ENCODE measurements at places on chromosomes 5 and 9.
A peak's percentile ranks its signal among the peaks of the same experiment; 100 is the strongest.

DNA sequence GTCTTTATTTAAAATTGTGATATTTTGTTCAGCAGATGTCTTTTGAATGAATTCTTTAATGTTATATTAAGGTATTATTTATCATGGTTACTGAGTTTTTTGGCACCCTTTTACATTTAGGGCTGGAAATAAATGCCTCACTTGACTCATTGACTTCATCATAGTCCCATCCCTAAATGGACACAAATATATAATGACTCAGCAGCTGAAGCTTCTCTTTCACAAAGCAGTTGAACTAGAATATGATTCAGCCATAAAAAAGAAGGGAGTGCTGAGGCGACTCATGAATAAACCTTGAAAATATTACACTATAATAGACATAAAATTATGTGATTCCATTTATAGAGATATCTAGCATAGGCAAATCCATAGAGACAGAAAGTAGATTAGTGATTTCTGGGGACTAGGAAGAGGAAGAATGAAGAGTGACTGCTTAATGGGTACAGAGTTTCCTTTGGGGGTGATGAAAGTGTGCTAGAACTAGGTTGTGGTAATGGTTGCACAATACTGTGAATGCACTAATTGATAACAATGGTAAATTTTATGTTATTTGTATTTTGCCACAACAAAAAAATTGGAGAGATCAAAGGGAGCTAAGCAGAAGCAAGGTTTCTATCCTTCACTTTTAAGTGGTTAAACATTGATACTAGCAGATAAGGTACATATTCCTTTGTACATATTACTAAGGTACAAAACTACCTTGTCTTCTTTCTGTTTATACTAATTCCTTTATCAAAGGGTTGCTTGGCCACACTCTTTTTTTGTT is 449.6 kb downstream of the NTRK2 start:
- DNase-seq = no peak

DNA sequence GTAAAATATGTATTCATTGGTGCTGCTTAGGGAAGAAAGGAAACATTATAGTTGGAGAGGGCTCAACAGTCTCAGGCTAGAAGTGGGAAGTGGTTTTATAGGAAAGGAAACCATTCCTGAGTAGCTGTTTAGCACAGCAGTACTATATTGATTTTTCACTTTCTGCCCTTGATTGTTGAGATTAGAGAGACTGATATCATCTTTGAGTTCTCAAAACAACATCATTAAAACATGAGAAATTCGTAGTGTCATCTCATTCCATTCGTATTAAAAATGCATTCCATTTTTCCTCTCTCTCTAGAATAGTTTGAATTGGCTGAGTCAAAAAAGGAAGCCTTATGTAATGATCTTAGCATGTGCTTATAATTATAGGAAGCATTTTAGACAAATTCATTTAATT is 14.1 kb downstream of the POLR3G start:
- DNase-seq = no peak

DNA sequence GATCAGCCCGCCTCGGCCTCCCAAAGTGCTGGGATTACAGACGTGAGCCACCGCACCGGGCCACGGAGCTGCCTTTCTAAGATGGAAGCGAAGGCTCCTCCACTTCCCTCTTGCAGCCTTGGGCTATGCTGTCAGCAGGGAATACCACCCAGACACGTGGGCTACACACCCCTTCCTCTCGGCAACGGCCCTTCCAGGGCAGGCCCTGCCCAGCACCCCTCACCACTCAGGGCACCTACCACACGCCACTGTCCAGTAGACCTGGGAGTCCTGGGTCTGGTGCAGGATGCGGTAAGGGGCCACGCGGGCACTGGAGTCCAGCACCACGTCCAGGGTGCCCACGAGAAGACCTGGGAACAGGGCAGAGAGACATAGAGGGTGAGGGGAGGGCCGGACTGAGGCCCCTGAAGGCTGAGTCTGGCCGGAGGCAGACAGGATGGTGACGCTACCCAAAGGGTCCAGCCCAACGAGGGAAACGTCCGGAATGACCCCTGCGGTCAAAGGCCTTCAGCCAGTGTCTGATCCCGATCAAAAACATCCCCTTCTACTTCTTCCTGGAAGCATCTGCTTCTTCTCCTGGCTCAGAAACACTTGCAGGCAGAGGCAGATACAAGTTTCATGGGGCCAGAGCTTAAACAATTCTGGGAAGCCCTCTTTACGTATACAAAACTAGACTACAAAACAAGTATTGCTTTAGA is 3.1 kb downstream of the TBC1D9B start:
- DNase-seq = no peak

DNA sequence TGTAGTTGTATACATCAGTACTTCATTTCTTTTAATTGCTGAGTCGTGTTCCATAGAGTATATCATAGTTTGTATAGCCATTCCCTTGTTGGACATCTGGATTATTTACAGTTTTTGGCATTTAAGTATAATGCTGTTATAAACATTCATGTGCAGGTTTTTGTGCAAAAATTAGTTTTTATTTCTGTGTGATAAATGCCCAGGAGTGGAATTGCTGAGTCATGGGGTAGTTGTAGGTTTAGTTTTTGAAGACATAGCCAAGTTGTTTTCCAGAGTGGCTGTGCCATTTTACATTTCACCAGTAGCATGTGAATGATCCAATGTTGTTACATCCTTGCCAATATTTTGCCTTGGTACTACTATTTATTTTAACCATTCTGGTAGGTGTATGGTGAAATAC is 12.5 kb downstream of the ZNF354B start:
- no peak for DNase-seq

- DNase-seq = no peak
Measured at GRCh38 chr9:21967702-21968101, 26.5 kb downstream of the CDKN2A start.

DNA sequence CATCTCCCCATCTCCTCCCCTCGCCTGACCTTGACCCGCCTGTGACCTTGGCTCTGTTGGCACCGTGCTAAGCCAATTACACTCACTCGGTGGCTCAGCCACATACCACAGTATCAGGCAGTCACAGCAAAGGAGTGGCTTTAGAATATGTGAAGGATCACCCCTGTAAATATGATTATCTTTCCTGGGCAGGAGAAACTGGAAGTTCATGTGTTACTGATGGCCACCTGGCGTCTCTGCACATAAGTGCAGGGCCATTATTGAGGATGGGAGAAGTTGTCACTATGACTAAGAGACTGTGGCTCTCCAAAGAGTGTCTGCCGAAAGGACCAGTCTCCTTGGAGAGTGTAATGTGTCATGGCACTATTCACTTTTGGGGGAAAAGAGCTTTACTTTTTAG is 116.9 kb upstream of the S1PR3 start:
- DNase-seq = no peak

DNA sequence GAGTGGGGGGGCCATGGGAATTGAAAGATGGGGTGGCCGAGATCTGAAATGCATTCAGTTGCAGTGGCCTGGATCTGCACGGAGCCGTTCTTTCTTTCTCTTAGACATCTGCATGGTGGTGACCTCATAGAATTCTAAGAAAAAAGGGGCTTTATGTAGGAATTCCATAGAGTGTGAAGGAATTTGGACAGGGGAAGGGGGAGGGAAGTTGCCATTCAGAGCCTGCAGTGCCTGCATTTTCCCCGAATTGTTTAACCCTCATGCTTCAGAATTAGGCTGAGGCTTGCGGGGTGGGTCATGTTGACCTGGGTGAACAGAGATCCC is 4.9 kb downstream of the NEK6 start:
- no peak for DNase-seq

- no peak for DNase-seq
Measured at GRCh38 chr5:178490935-178491652, 99.1 kb downstream of the COL23A1 start.

DNA sequence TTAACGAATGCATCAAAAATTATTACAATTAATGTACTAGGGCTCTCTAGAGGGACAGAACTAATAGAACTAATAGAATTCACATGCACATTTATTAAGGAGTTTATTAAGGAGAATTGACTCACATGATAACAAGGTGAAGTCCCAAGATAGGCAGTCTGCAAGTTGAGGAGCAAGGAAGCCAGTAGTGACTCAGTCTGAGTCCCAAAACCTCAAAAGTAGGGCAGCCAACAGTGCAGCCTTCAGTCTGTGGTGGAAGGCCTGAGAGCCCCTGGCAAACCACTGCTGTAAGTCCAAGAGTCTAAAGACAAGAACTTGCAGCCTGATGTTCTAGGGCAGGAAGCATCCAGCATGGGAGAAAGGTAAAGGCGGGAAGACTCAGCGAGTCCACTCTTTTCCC is 633.8 kb downstream of the SEMA5A start:
- no peak for DNase-seq

- DNase-seq = peak; percentile 72
Measured at GRCh38 chr5:61658592-61659008, 326.5 kb downstream of the ZSWIM6 start.

GRCh38 chr5:154406231-154406630 is 39.6 kb upstream of the SAP30L start:
- DNase-seq = no peak

- no peak for DNase-seq
Measured at GRCh38 chr9:16308645-16309044, 561.8 kb downstream of the BNC2 start.

GRCh38 chr9:7265181-7265580 is 507.4 kb downstream of the KDM4C start:
- no peak for DNase-seq

- DNase-seq = no peak
Measured at GRCh38 chr5:43303242-43303641, 10.0 kb downstream of the HMGCS1 start.

GRCh38 chr5:81752644-81752963 is 1.7 kb upstream of the SSBP2 start:
- DNase-seq = no peak

- DNase-seq = no peak
Measured at GRCh38 chr9:95157481-95158151, 159.9 kb downstream of the FANCC start.

GRCh38 chr5:61290791-61291210 is 41.3 kb upstream of the ZSWIM6 start:
- DNase-seq = no peak

All from stimulated activated CD8-positive, alpha-beta memory T cell treated with anti-CD3 and anti-CD28 coated beads, Interleukin-4, amount 100 ng/mL, for 1 hour (primary cell).